ENCODE measurements at places on chromosomes 5 and 9.

DNA sequence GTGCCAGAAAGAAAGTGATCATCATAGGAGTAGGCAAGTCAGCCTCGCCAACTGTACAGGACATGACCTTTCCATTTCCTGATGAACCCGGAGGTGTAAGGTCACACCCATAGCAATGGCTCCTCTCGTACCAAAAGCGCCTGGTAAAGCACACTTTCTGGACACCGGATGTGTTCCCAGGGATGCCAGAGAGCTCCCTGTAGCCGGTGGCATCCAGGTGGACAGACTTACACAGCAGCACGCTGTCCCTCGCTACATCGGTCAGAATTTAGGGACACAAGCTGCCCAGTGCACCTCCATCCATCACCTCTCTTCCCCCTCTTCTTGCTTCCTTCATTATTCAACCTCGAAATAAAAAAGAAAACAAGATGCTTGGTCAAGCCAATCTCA, 105.4 kb downstream of the SYK start:
- DNase-seq, result no peak

- DNase-seq, result no peak
Measured at GRCh38 chr5:1649554-1649953, 125.8 kb upstream of the LPCAT1 start.

GRCh38 chr5:111810112-111810511, 53.1 kb upstream of the NREP start:
- DNase-seq, result no peak

- DNase-seq, result no peak
Measured at GRCh38 chr9:130893341-130894101, 3.1 kb downstream of the QRFP start.
